ENCODE measurements at places on chromosomes 2 and 18.

GRCh38 chr2:46885376-46885775 lies 30.2 kb downstream of the MCFD2 start:
- DNase-seq: no peak

DNA sequence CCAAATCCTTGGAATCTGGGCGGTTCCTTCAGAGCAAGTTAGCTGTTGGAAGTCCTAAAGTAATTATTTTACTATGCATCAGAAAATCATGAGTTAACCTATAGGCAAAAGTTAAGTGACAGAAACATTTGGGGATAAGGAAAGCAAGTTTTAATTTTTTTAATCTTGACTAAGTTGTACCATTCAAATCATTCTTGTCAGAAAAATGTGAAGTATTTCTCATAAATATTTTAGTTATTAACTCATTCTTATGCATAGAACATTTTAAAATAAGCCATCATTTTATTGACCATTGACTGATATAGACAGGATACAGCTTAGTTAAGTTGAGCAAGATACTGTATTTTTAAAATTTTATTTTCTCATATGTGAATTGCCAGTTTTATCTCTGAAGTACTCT lies 98.2 kb upstream of the FOSL2 start:
- DNase-seq: no peak

- DNase-seq: no peak
Observed at GRCh38 chr18:27894746-27895145, 282.2 kb downstream of the CDH2 start.

GRCh38 chr2:1002350-1002749 lies 51.7 kb downstream of the SNTG2 start:
- DNase-seq: no peak

DNA sequence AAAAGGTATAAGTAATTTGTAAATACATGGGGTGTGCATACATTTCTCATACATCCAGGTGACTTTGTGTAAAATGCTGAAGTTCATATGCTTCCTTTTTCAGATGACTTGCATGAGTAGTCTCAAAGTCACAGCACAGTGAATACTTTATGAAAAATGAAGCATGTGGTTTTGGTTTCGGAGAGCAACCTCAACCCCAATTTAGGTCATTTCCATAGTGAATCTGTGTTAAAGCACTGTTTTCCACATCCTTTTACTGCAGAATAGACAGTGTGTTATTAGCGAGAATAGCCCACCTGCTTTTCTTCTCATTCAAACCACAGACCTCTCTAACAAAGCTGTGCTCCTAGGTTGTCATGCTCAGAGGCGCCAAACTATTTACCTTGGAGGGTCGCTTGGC lies 204.4 kb upstream of the RASGRP3 start:
- no peak for DNase-seq

- DNase-seq: no peak
Observed at GRCh38 chr18:6625481-6625880, 104.0 kb upstream of the ARHGAP28 start.

DNA sequence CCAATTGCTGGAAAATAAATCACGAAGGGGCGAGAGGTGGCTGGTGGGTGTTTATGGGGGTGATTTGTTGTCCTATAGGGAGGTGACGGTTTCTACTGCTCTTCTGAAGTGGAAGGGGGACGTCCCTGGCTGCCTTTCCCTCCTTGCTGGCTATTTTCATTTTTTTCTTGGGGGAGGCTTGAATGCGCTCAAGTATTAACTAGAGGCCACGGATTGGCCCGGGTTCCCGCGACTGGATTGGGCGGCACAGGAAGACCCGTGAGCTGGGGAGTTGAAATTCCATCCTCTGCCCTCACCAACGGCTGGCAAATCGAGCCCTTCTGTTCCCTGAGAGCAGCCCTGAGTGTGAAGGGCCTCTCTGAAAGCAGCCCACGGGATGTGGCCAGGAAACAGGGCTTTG lies 176.5 kb upstream of the SPRED2 start:
- DNase-seq: no peak

DNA sequence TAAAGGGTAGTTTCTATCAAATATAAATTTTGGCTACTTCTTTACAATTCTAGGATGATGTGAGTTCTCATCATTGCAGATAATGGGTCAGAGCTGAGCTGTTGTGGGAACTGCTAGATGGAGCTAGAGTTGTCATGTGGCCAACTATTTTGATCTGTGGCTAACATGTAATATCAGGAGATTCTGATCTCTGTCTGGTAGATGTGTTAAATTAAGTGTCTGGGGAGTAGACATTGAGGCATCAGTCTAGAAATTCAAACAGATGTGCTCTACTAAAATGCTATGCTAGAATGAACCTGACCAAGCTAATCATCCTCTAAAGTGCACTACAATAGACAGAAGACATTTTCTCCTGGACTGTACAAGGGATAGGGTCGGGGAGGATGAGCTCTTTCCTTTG lies 30.3 kb upstream of the DARS1 start:
- DNase-seq: no peak

Data from posterior vena cava (tissue), 2 donors.